ENCODE measurements at places on chromosomes 2 and 18.
A peak's percentile ranks its signal among the peaks of the same experiment; 100 is the strongest.

GRCh38 chr2:109001201-109001600 lies 12.2 kb upstream of the EDAR start:
- DNase-seq: no peak

- DNase-seq: peak; percentile 83
These were observed 3.3 kb downstream of the INPP5D start for GRCh38 chr2:233063269-233063975.

- peak; percentile 62 for DNase-seq
These were observed 12.1 kb downstream of the DOCK10 start for GRCh38 chr2:225030203-225030602.

DNA sequence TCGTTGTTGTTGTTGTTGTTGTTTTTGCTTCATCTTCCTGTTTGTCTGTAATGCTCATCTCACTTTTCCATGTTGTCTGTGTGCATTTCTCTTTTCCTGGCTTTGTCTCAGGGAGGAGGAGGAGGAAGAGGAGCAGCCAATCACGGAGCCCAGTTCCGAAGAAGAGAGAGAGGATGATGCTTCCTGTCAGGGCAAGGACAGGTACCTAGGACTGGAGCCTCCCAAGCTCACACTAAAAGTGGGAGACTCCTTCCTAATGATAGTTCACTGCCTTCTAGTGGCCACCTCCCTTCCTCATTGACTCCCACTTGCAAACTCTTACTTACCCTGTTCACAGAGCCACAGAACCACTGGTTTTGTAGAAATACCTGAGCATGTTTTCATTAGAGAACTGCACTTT lies 179.6 kb downstream of the TPGS2 start:
- DNase-seq: no peak

- DNase-seq: peak; percentile 77
These were observed 344.5 kb upstream of the ID2 start for GRCh38 chr2:8337321-8337720.

GRCh38 chr2:135144343-135144742 lies 92.3 kb downstream of the RAB3GAP1 start:
- DNase-seq: no peak

GRCh38 chr2:15177103-15177502 lies 384.0 kb downstream of the NBAS start:
- peak; percentile 74 for DNase-seq

All from hematopoietic multipotent progenitor cell treated with erythropoietin and hydrocortisone succinate and interleukin-3 and kit ligand, for 6 days (in vitro differentiated cells).